Motor neuron (in vitro differentiated cells): ENCODE measurements at places on chromosomes 13 and 19. TPM values are rescaled to one million over a fixed set of nuclear protein-coding genes. Genes with fewer than 3 reads are reported as not detected.

WDR87 gene
- total RNA-seq, result 0.89 TPM in 1 of 2 replicates, not detected in the other

DNA sequence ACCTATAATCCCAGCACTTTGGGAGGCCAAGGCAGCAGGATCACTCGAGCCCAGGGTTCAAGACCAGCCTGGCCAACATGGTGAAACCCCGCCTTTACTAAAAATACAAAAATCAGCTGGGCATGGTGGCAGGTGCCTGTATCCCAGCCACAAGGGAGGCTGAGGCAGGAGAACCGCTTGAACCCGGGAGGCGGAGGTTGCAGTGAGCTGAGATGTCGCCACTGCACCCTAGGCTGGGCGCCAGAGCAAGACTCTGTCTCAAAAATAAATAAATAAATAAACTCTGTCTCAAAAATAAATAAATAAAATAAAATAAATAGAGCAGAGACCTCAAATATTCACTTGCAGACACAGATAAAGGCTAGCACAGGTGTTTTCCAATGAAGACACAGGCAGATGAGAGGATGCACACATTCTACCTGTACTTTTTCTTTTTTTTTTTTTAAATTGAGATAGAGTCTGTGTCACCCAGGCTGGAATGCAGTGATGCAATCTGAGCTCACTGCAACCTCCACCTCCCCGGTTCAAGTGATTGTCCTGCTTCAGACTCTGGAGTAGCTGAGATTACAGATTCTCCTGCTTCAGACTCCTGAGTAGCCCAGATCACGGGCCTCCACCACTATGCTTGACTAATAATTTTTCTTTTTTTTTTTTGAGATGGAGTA is 2.7 kb upstream of the RPS16 start:
- no peak for ATAC-seq

DNA sequence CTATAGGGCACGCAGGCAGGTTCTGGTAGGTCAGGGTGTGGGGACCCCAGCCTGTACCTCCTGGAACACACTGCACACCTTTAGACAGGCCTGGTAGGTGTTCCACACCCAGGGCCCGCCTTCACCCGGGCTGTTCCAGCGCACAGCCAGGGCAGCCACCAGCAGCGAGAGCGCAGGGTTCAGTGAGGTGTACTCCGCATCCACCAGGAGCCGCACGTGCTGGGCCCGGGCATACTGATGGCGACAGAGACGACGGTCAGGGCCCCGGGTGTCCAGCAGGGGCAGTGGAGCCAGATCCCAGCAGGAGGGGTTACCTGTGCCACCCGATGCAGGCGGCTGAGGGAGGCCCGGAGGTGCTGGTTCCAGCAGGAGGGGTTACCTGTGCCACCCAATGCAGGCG is 6.0 kb downstream of the PRODH2 start:
- ATAC-seq, result no peak

GRCh38 chr13:20222553-20222952 is 9.6 kb downstream of the GJB6 start:
- ATAC-seq, result no peak

ZNF569 gene
- total RNA-seq, result 11.3 and 12.5 TPM in 2 replicates

- ATAC-seq, result no peak
These were observed 14.9 kb downstream of the DPF1 start for GRCh38 chr19:38209152-38209551.

- ATAC-seq, result peak; percentile 95
These were observed 55.9 kb upstream of the SERP2 start for GRCh38 chr13:44317752-44318151.

CDC37 gene
- 148 and 152 TPM in 2 replicates for total RNA-seq

GRCh38 chr19:12665281-12665573 is 1.3 kb downstream of the MAN2B1 start:
- ATAC-seq, result no peak

DNA sequence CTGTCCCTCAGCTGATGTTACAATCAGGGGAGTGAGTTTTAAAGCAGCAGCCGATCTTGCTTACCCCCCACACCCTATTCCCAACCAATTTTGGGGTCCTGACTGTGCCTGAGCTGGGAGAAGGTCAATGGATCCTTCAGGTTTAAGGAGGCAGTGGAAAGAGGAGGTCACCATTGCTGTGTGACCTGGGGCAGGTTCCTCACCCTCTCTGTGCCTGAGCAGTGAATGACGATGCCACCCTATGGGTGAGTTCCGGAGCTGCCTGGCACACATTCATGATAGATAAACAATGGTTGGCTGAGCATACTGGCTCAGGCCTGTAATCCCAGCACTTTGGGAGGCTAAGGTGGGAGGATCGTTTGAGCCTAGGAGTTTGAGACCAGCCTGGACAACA is 20.3 kb upstream of the JUND start:
- no peak for ATAC-seq

- ATAC-seq, result no peak
These were observed 52.5 kb upstream of the SHKBP1 start for GRCh38 chr19:40524133-40524549.

- no peak for ATAC-seq
These were observed 193.7 kb downstream of the ZNF737 start for GRCh38 chr19:20371911-20372310.

GRCh38 chr13:57630661-57631595 is 616 bp upstream of the PCDH17 start:
- ATAC-seq, result peak; percentile 7

SERPINE3 gene
- total RNA-seq, result 0.14 TPM in 1 of 2 replicates, not detected in the other

GRCh38 chr19:50419580-50420035 is 870 bp downstream of the SPIB start:
- no peak for ATAC-seq

DNA sequence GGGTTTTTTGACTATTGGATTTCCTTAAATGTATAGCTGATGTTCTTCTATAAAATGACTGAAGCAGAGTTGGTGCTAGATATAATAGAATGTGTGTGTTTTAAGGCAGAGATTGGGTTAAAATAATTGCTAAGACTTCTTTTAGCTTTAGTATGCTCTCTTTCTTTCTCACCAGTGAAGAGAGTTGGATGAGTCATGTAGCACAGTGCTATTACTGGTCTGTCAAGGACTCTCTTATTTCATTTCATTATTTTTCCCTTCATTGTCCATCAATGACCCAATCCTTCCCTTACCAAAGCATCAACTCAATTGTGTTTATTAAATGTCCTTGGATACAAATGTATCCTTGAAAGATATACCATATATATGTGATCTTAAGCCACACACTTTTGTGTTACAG is 268.9 kb downstream of the IRS2 start:
- peak; percentile 45 for ATAC-seq

MEF2B gene
- total RNA-seq, result 0.44 and 1.6 TPM in 2 replicates

DNA sequence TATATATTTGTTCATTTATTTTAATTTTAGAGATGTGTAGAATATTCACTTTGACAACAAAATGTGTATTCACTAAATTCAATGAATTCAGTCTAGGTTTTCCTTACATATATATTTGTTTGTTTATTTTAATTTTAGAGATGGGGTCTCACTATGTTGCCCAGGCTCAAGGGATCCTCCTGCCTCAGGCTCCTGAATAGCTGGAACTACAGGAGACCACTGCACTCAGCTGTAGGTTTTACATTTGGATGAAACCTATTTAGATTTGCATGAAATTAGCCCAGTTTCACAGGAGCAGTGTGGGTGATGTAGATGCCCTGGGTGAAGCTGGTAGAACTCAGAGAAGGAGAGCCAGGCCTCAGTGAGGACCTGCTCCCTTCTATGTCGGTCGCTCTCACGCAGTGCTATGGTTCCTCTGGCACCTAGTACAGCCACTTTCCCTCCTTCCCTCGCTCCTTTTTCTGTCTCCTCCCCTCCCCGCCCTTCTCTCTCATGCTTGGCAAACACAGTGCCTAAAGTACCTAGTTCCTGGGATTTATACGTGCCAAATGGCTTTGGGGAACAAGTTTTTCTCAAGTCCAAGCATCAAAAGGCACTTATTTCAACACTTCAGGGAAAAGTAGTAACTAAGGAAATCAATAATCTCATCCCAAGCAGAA is 14.7 kb upstream of the HMGB1 start:
- ATAC-seq, result no peak

- ATAC-seq, result no peak
These were observed 63.9 kb upstream of the SLC10A2 start for GRCh38 chr13:103130146-103130545.

- no peak for ATAC-seq
These were observed 1.9 kb downstream of the LTBP4 start for GRCh38 chr19:40603071-40603388.

DNA sequence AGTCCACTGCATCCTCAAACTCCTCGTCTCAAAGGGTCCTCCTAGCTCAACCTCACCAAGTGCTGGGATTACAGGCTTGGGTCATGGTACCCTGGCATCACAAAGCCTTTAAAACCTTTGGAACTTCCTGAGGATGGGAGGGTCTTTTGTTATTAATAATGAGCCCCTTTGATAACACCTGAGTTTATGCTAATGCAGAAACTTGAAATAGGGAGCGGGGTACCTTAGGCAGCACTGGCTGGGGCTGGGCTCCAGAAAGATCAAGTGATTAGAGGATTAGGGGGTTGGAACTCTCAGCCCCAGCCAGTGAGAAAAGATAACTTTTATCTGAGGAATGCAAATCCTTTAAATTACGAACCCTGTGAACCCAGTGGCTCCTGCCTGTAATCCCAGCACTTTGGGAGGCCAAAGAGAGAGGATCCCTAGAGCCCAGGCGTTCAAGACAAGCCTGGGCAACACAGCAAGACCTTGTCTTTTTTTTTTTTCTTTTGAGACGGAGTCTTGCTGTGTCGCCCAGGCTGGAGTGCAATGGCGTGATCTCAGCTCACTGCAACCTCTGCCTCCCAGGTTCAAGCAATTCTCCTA is 9.3 kb upstream of the PSPC1 start:
- ATAC-seq, result no peak

- no peak for ATAC-seq
These were observed 44.9 kb upstream of the USPL1 start for GRCh38 chr13:30572859-30573275.

DNA sequence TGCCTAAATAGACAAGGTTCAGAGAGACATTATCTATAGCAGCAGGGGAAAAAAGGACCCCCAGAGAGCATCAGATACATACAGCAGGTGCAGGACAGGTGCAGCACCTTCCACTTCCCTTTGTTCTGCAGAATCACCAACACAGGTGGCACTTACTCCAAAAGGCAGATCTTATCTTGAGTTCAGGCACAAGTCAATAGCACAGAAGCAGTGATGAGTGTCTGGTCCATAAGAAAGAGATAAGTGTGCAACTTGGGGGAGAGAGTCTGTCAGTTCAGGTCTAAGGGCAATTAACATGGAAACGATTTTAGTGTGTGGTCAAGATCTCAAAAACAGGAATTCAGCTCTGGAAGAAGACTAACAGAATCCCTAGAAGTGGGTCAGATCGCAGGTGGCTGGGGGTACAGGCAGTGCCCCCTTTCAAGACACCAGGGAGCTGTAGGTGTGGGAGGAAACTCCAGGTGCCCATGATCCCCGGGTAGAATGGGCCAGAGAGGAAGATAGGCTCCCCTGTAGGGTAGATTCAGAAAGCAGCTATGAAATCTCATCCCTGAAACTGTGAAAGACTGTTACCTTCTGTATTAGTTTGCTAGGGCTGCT is 40.6 kb downstream of the TNFSF11 start:
- ATAC-seq, result no peak

DNA sequence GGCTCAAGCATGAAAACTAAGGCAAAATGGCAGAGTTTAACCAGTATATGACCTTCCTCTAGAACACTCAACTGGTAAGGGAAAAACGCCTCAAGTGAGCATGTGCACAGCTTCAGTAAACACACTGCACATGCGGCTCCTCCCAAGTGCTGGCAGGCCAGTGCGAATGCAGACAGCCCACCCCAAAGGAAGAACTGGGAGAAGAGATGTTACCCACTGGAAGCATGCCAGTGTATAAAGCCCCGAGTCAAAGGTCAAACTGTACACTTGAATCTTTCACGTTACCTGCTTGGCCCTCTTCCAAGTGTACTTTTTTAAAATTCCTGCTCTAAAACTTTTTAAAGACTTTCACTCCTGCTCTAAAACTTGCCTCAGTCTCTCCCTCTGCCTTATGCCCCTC is 19.2 kb upstream of the RCBTB1 start:
- no peak for ATAC-seq

DNA sequence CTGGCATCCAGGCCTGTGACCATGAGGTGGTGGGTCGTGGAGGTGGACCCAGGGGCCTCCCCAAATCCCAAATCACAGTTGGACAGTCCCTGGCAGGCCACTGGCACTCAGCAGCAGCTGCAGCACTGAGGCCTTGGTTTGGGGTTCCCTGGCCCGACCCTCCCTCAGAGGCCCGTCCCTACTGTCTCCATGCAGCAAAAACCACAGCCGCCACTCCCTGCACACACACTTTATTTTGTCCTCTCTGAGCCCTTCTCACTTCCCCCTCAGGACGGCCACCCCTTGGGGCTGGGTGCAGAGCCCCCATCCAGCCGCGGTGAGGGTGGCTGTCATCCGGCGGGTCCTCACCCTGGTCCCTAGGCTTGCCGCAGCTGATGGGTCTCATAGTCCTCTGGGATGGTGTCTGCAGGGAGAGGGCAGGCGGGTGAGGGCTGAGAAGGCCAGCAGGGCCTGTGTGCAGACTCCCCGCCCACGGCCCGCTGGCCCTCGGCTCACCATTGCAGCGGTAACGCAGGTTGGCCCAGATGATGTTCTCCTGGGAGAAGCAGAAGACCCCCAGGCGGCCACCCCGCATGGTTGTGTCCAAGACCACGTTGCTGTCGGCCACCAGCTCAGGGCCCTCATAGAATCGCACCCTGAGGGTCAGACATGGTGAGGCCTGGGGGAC is 8.4 kb downstream of the COMP start:
- no peak for ATAC-seq

FREM2 gene
- 0.05 TPM in 2 replicates for total RNA-seq

KIR3DL2 gene
- total RNA-seq, result 0.14 and 0.17 TPM in 2 replicates

GRCh38 chr19:11578258-11579142 is 1.1 kb upstream of the ACP5 start:
- peak; percentile 55 for ATAC-seq

DNA sequence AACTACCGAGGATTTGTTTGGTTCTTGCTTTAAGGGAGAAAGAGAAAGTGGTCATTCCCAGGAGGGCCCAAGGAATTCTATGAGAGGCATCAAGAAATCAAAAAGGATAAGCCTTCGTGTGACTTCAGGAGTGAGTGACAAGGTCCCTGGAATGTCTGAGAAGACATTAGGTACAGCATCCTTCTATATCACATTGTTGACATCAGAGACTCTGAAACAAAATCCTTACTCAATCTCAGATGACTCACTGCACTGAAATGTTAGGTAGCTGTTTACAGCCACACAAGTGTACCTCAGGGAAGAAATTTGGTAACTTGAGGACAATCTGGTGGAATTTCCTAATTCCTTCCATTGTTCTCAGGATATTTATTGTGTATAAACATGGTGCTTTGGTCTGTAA is 7.9 kb upstream of the LGALS14 start:
- no peak for ATAC-seq

DNA sequence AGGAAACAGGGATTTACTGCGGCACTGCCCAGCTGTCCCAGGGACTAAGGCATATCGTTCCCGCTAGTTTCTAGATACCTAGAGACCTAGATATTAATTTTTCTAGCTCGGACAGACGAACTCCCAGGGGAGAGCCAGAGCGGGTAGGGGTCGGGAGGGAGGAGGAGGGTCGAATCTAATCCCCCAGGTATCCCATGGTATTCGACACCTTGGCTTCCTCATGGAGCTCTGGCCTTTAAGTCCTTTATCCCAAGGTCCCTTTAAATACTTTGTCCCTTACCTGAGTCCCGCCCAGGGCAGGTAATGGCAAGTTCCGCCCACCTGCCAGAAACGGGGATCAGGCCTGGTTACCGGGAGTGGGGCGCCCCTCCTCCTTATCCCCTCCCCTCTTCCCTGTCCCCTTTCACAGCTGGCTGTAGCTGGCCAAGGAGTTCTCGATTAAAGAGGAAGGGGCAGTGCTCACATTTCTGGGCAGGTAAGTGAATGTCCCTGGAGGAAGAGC is at the start of gene PRRG2:
PRRG2 (plus strand) TSS at position 310 of the 502 bp plus-strand sequence. CDS start 1,904 bp downstream, outside the sequence.
- ATAC-seq, result no peak

GRCh38 chr13:65600702-65601101 is 1629.4 kb downstream of the PCDH9 start:
- no peak for ATAC-seq
